ENCODE measurements at places on chromosomes 7 and 10. TPM values are rescaled to one million over a fixed set of nuclear protein-coding genes. Genes with fewer than 3 reads are reported as not detected.

GRCh38 chr7:690478-691360, 35.8 kb upstream of the DNAAF5 start:
- no peak for DNase-seq
- no peaks in the 10 kb centered on the region for H3K27me3 ChIP-seq
- no peaks in the 10 kb centered on the region for H3K36me3 ChIP-seq
- no peaks in the 10 kb centered on the region for H3K4me1 ChIP-seq
- no peak overlapping the region for H3K4me3 ChIP-seq
- H3K27ac ChIP-seq, result no peak overlapping the region

- H3K27ac ChIP-seq, result no peak overlapping the region
- no peaks in the 10 kb centered on the region for H3K36me3 ChIP-seq
- no peaks in the 10 kb centered on the region for H3K4me1 ChIP-seq
- no peak for DNase-seq
Observed at GRCh38 chr7:935874-936385, 18.6 kb downstream of the ADAP1 start.

DNA sequence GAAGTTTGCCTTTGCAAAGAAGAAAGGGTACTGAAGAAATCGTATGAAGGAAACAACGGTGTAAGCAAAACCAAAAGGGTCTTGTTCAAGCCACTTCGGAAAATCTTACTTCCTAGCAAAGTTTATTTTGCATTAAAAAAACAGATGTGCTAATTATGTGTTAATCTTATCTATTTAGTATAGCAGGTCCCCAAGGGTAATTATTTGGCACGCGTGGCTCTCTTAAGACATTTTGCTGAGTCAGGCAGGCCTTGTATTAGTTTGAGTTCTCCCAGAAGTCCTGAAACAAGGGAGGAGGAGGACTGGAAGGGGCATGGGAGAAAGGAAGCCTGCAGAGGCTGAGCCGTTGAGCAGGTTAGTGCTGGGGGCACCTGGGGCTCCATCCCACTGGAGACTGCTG, 44.9 kb downstream of the TMEM178B start:
- H3K4me1 ChIP-seq, result no peaks in the 10 kb centered on the region
- no peaks in the 10 kb centered on the region for H3K27me3 ChIP-seq
- no peak overlapping the region for H3K4me3 ChIP-seq
- H3K36me3 ChIP-seq, result no peaks in the 10 kb centered on the region
- no peak overlapping the region for H3K27ac ChIP-seq

DNA sequence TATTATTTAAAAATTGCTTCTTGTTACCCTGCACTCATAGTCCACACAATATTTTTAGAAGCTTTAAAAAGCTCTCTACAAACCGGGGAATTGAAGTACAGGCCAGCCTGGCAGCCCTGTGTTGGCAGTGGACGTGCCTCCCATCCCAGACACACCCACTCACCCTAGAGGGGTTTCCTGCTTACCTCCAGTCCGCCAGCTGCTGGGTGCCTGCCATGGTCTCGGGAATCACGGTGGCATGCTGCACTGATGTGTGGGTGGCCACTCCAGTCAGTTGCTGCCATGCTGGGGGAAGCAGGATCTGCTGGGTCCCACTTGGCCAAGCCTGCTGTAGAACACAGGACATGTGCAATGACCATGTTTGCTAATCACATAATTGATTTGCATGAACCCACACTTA, 80.4 kb downstream of the CLEC2L start:
- no peaks in the 10 kb centered on the region for H3K4me1 ChIP-seq
- DNase-seq, result no peak
- no peak overlapping the region for H3K4me3 ChIP-seq
- H3K27me3 ChIP-seq, result no peaks in the 10 kb centered on the region
- no peak overlapping the region for H3K27ac ChIP-seq

- peak overlapping the region; percentile 69 for H3K4me3 ChIP-seq
- no peak for DNase-seq
- no peaks in the 10 kb centered on the region for H3K27me3 ChIP-seq
- no peaks in the 10 kb centered on the region for H3K36me3 ChIP-seq
Observed at GRCh38 chr10:90858461-90858968, 676 bp upstream of the HTR7 start.

DNA sequence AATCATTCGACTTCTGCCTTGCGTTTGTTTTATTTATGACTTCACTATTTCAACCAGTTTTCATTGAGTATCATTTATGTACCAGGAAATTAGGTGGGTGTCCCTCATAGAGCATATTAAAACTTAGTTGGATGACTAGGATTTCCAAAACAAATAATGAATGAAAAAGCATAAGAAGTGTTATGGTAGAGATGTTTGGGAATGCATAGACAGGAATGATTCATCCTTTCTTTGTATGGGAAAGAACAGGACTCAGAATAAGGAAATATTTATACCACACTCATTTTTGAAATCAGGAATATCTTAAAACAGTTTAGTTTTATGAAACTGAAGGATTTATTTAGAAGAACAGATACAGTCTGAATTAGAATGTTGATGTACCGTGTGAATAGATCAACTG, 315.7 kb downstream of the EXOC4 start:
- H3K4me1 ChIP-seq, result peaks cover 5% of the 10 kb centered on the region
- no peaks in the 10 kb centered on the region for H3K36me3 ChIP-seq
- no peak overlapping the region for H3K27ac ChIP-seq

DNA sequence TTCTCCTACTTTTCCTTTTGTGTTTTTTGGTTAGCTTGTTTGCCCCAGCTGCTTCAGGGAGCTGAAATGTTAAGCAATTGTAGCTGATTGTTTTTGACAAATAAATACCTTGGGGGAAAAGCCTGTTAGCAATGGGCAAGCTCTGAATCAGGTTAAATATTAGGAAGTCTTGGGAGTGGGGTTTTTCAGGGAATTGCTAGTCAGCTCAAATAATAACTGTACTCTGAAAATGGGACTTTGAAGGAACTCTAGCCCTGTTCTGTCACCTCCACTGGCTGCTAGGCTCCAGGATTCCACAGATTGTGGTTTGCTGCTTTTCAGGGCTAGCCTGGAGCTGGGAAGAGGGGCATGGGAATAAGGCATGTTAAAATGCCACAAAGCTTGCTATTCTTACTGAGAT, 39.5 kb downstream of the ADK start:
- H3K27me3 ChIP-seq, result no peaks in the 10 kb centered on the region
- H3K27ac ChIP-seq, result peak overlapping the region; percentile 76
- H3K36me3 ChIP-seq, result no peaks in the 10 kb centered on the region
- peak; percentile 23 for DNase-seq
- peak overlapping the region; percentile 27 for H3K4me3 ChIP-seq

- H3K4me3 ChIP-seq, result no peak overlapping the region
- H3K27me3 ChIP-seq, result no peaks in the 10 kb centered on the region
- no peaks in the 10 kb centered on the region for H3K36me3 ChIP-seq
- no peak for DNase-seq
Observed at GRCh38 chr7:142809671-142810070, 38.9 kb downstream of the PRSS2 start.

GRCh38 chr7:80197627-80198026, 63.0 kb downstream of the GNAI1 start:
- H3K27me3 ChIP-seq, result no peaks in the 10 kb centered on the region
- H3K4me1 ChIP-seq, result no peaks in the 10 kb centered on the region
- H3K27ac ChIP-seq, result no peak overlapping the region
- peaks cover 4% of the 10 kb centered on the region for H3K36me3 ChIP-seq
- no peak for DNase-seq

- no peaks in the 10 kb centered on the region for H3K27me3 ChIP-seq
- H3K4me3 ChIP-seq, result no peak overlapping the region
- peaks cover 10% of the 10 kb centered on the region for H3K4me1 ChIP-seq
- no peak overlapping the region for H3K27ac ChIP-seq
Observed at GRCh38 chr10:88108115-88108610, 244.7 kb downstream of the PTEN start.

GRCh38 chr7:4267341-4268039, 414.6 kb upstream of the FOXK1 start:
- no peak overlapping the region for H3K4me3 ChIP-seq
- no peaks in the 10 kb centered on the region for H3K36me3 ChIP-seq
- no peaks in the 10 kb centered on the region for H3K4me1 ChIP-seq
- no peaks in the 10 kb centered on the region for H3K27me3 ChIP-seq
- H3K27ac ChIP-seq, result no peak overlapping the region

DNA sequence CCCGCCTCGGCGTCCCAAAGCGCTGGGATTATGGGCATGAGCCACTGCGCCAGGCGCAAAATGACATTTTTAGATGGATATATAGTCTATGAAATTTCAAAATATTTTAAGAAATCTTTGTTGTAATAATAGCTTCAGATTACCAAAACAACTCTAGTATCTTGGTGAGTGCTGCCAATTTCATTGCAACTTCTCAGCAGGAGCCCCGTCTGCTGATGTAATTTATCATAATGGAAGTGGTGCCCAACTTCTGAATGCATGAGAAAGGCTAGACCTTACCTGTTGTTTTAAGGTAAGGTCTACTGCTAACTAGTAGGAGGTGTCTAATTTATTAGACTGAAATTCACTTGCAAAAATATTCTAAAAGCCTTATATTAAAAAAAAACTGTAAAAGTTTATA, 20.0 kb downstream of the PDSS1 start:
- no peaks in the 10 kb centered on the region for H3K4me1 ChIP-seq
- H3K36me3 ChIP-seq, result peaks cover 14% of the 10 kb centered on the region
- H3K27ac ChIP-seq, result no peak overlapping the region
- no peak for DNase-seq
- H3K4me3 ChIP-seq, result no peak overlapping the region
- H3K27me3 ChIP-seq, result no peaks in the 10 kb centered on the region

- H3K27me3 ChIP-seq, result no peaks in the 10 kb centered on the region
- DNase-seq, result no peak
- no peak overlapping the region for H3K4me3 ChIP-seq
- H3K4me1 ChIP-seq, result peaks cover 6% of the 10 kb centered on the region
Observed at GRCh38 chr7:81960026-81960425, 190.2 kb upstream of the HGF start.

DNA sequence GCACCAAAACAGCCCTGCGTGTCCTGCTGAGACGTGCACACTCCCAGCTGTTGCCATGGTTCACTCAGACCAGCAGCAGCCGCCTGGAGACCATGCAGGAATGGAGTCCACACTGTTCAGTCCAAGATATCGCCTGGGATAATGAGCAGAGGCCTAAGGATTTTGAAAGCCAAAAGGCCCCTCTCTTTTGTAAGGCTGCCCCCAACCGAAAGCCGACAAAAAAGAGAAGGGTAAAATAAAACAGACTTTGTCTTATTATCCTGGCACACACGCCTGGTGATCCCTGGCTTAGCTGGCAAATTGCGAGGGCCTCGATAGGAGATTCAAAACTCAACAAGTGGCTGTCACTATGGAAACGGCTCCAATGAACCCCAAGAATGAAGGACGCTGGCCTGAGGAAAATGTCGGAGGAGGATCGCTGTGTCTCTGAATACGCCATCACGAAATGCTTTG, 263.6 kb downstream of the SKIDA1 start:
- H3K36me3 ChIP-seq, result no peaks in the 10 kb centered on the region
- H3K27ac ChIP-seq, result no peak overlapping the region
- H3K27me3 ChIP-seq, result no peaks in the 10 kb centered on the region
- H3K4me3 ChIP-seq, result no peak overlapping the region

DNA sequence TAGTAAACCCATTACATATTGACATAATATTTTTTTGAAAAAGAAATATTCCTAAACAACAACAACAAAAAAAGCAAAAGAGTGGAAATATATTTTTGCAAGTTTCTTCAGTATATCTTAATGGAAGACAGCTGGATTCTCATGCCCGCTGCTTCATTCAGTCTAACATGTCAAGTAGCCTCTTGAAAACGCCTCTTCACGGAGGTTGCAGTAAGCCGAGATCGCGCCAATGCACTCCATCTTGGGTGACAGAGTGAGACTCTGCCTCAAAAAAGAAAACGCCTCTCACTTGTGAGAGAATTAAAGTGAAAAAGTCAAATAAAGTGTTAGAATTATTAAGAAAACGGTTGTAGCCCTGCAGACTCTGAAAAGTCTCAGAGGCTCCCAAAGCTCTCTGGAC, 1.3 kb downstream of the CUTC start:
- H3K4me1 ChIP-seq, result no peaks in the 10 kb centered on the region
- H3K27me3 ChIP-seq, result no peaks in the 10 kb centered on the region
- no peak overlapping the region for H3K27ac ChIP-seq
- no peak for DNase-seq

DNA sequence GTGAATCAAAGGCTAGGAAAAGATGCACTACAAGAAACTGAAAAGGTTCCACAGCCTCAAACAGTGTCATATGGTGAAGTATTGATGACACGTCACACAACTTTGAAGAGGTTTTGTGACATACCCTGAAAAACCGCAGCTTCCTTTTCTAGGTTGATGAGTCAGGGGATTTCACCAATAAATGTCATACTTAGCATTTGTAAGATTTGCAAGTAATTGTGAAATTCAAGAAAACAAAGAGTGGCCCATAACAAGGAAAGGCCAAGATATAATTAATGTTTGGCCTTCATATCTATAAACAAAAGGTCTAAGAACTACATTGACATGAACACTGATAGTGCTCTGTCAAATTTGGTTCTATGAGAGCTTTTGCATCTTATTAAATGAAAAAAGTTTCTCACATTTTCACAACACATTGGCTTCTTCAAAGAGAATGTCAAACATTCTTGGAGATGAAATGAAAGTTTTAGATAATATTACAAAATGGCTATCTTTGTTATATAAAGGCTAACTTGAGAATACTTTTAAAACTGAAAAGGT, 62.0 kb upstream of the NAMPT start:
- H3K4me1 ChIP-seq, result peaks cover 17% of the 10 kb centered on the region
- no peaks in the 10 kb centered on the region for H3K36me3 ChIP-seq
- H3K4me3 ChIP-seq, result no peak overlapping the region
- peak overlapping the region; percentile 35 for H3K27ac ChIP-seq

- no peaks in the 10 kb centered on the region for H3K4me1 ChIP-seq
- DNase-seq, result no peak
- no peak overlapping the region for H3K27ac ChIP-seq
- H3K27me3 ChIP-seq, result no peaks in the 10 kb centered on the region
- no peak overlapping the region for H3K4me3 ChIP-seq
Observed at GRCh38 chr7:158495786-158496185, 91.8 kb downstream of the PTPRN2 start.

GRCh38 chr10:25831080-25831479, 102.9 kb upstream of the MYO3A start:
- H3K4me1 ChIP-seq, result no peaks in the 10 kb centered on the region
- H3K4me3 ChIP-seq, result no peak overlapping the region
- H3K27me3 ChIP-seq, result no peaks in the 10 kb centered on the region
- DNase-seq, result no peak

The MUC12 gene
- 2.5 TPM for total RNA-seq

The NPC1L1 gene
- total RNA-seq, result 0.07 TPM

The NKX1-2 gene
- 0.07 TPM for total RNA-seq

The RBP3 gene
- not detected for total RNA-seq

The GSTO2 gene
- 1.9 TPM for total RNA-seq

The BLNK gene
- not detected for total RNA-seq

The ERVW-1 gene
- total RNA-seq, result 0.19 TPM

The IGF2BP3 gene
- total RNA-seq, result 69.9 TPM

The GPNMB gene
- 0.91 TPM for total RNA-seq

The ZNF239 gene
- 5.7 TPM for total RNA-seq

The GPER1 gene
- total RNA-seq, result 13.7 TPM

The HOXA6 gene
- not detected for total RNA-seq

Measured in astrocyte (in vitro differentiated cells and primary cell).